Cerebellar nuclear complex (tissue), 1 donor: ENCODE measurements at places on chromosomes 11 and 22.

DNA sequence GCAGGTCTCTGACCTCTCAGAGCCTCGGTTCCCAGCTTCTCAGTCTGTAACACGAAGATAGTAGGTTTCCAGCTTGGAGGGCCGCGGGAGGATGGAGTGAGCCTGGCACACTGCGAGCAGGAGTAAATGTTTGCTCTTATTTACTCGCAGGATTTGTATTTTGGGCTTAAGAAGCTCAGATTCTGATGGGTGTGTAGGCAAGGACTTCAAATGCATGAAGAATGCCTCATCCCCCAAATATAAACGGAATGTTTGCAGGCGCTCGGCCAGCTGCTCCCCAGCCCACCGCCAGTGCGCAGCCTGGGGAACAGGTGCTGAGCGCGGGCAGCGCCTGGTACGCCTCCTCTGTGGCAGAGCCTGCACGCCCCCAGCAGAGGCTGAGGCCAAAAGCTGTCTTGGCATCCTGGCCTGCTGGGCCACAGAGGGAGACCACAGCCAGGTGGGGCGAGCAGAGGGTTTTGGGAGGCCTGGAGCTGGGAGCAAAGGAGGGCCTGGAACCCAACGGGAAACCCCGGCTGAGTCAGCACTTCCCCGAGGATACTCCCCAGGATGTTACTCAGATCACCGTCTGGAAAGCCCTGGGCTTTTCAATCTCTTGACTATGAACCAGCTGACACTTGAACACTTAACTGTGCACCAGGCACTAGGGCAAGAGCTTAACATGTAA is 9.4 kb downstream of the EHD1 start:
- no peak for DNase-seq

DNA sequence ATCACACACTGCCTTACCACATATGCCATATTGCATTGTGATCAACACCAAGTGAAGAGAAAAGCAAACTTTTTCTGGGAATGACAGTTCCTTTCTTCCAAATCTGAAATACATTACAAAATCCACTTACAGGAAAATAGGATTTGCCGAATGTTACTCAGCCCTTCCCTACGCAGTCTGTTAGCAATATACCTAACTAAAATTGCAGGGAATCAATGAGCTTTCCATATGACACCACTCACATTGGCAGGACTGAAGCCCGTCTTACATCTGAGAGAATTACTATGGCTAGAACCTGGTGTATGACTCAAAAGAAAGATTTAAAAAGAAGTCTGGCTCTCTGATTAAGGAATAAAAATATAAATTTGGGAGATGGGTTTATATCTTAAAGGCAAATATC is 136.0 kb downstream of the LRRC4C start:
- no peak for DNase-seq

GRCh38 chr11:118434123-118434552 is 2.2 kb upstream of the KMT2A start:
- no peak for DNase-seq

DNA sequence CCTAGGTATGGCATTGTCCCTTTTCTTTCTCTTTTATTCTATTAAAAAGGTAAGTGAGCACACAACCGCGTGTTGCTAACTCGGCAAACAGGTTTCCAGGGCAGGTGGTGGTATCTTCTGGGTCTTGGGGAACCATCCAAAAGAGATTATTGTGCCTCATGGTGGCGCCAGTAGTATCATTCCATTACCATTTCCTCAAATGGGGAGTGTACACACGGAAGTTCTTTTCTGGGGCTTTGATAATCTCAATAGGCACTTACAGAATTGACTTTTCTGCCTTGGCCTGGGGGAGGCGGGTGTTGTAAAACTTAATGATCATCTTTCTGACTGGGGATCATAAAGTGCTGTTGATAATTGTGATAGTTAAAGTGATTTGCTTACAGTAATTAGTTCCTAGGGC is 234.1 kb downstream of the KIRREL3 start:
- DNase-seq = no peak

DNA sequence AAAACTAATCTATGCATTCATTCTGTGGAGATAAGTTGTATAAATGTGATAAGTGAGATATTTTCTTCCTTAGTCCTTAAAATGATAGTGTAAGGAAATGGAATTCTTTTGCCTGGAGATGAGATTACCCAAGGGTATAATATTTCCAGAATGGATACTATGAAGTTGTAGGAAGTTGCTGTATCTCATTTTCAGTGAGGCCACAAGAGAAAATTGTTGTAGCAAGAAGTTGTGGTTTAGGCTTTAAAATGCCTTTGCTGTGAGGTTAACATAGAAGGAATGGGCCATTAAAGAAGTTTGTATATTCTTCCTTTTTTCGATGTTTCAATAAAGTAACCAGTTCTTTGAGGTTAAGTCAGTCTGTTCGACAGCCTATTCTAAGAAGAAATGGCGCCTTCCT is 50.7 kb upstream of the LIN7C start:
- DNase-seq = no peak

DNA sequence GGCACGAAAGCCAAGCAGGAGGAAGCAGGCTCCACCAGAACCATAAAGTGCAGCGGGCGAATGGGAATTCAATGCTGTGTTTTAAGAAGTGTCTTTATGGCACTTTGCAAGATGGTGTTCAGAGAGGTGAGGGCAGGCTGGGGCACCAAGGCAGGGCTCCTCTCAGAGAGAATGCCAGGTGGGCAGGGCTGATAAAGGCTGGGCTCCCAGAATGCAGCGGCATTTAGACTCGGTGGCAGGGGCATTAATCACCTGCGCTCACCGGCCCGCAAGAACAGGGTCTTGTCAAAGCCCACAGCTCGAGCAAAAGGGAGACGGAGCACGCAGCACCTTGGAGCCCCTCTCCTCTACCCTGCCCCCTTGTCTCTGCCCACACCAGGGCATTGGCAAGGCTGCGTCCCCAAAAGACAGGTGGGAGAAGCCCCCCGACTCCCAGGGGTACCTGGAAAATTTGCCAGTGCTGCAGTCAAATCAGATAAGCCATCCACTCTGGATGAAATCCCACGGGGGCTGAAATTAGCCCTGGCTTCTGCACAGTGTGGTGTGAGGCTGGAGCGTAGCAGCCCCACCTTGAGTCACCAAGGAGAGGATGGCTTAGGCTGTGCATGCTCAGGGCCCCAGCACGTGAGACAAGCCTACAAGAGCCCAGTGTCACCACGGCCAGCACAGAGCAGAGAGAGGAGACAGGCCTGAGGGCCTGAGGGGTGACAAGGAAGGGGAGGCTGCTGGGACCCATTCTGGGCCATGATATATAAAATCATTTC is 8.1 kb downstream of the MACROD1 start:
- no peak for DNase-seq

DNA sequence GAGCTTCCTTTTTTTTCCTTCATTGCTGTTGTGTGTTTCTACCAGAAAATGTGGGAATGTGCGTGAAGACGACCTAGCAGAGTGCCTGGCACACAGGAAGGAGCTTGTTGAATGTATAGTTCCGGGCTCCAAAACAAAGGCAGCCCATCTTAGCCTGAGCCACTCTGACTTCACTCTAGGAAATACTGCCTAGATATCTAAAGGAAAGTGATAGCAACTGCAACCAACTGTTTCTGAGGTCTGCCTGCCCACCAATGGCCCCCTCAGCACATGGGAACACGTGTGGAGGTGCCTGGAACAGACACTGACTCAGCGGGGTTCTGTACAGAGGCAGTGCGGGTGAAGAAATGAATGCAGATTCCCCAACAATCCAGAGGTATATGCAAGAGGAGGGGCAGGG is 14.7 kb upstream of the XBP1 start:
- no peak for DNase-seq

DNA sequence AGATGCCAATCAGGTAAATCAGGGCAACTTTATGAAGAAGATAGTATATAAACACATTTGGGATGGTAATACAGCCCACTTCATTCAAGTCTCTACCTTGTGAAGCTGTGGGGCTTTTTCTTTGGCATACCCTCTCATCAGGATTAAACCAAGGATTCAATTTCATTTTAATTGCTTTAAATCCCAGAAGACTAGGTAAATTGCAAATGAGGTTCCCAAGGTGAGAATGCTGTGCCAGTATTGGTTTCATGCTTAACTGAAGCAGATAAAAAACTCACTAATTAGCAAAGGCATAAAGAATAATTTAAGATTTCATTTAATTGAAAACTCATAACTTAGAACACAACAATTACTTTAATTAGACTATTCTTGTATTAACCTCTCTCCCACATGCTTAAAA is 1218.1 kb downstream of the FAM181B start:
- no peak for DNase-seq

GRCh38 chr22:20027966-20028854 is 7.3 kb downstream of the TANGO2 start:
- DNase-seq = no peak

- DNase-seq = no peak
Measured at GRCh38 chr11:76600124-76600655, 70.4 kb downstream of the LRRC32 start.

DNA sequence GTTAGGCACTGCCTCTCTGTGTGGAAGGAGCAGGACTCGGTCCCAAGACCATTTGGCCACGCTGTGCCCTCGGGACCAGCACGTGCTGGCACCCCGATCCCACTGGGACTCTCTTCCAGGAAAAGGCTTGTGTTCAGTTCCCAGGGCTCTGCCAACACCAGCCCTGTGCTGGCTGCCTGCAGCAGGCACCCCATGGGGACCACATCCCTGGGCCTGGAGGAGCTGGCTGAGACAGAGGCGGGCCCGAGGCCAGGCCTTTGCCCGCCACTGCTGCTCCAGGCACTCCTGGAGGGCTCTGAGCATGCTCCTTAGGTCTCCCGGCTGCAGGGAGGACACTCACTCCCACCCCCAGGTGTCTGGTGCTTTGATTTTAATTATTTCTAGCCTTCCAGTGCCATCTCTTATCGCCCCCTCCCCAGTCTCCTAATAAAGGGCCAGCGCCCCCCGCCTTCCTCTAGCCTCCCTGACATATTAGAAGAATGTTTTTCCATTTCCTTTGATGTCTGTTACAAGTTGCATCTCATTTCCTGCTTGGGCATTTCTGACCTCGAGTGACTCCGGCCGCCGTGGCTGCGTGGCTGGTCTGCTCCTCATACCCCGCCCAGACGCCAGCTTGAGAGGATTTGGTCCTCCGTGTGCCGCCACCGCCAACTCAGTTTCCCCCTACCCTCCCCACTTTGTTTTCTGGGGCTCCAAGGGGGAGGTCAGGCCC is 14.4 kb downstream of the CDKN1C start:
- no peak for DNase-seq

DNA sequence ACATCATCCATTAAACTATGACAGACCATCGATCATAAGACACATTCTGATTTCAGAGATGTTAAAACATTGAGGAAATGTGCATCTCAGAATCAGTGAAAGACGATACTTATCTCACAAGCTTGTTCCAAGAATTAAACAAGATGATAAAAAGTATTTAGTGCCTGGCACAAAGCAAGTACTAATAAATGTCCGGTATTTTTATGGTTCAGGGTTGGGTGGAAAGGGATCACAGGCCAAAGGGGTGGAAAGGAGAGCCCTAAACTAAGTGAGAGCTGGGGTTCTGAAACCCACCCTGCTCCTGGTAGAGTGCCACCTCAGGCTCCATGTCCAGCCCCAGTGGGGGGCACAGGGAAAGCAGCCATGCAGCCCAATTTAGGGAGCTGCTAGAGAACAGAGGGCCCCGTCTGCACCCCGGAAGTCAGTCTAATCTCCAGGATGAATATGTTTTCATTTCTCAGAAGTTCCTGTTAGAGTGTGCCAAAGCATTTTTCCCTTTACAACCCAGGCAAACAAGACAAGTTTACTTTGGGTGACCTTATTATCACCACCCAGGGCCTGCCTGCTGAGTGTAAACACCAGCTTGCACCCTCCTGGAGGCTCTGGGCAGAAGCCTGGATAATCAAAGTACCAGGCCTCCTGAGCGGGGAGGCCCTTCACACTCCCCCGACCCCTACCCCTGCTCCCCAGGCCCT is 3.8 kb upstream of the CREB3L1 start:
- no peak for DNase-seq

DNA sequence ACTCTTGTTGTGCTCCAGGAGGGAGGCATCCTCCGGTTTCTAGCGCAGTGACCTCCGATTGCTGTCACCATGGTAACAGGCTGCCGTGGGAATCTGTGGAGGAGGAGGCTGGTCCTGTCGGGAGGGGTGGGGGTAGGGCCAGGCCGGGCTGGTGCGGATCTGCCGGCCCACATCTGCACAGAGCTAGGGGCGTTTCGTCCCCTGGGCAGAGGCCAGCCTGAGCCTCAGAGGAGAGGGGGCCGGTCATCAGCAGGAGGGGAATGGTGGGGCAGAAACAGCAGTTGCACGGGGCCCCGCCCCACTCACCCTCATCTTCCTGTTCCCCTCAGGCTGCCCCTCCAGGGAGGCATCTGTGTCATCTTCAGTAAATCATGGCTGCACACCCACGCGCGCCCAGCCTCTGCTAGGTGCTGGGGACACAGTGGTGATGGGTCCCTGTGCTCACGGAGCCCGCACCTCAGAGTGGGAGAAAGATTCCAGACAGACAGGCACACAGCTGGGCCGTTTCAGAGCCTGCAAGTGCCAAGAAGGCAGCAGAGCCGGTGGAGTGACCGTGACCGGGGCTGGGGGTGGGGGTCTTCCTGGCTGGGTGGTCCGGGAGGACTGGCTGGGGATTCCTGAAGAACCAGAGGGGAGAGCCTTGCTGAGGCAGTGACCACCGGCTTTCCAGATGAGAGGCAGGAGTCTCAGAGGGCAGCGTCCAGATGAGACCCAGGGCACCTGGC is 120.5 kb downstream of the CACNA1I start:
- DNase-seq = no peak

- DNase-seq = no peak
Measured at GRCh38 chr11:94107363-94107762, 21.3 kb upstream of the PANX1 start.

DNA sequence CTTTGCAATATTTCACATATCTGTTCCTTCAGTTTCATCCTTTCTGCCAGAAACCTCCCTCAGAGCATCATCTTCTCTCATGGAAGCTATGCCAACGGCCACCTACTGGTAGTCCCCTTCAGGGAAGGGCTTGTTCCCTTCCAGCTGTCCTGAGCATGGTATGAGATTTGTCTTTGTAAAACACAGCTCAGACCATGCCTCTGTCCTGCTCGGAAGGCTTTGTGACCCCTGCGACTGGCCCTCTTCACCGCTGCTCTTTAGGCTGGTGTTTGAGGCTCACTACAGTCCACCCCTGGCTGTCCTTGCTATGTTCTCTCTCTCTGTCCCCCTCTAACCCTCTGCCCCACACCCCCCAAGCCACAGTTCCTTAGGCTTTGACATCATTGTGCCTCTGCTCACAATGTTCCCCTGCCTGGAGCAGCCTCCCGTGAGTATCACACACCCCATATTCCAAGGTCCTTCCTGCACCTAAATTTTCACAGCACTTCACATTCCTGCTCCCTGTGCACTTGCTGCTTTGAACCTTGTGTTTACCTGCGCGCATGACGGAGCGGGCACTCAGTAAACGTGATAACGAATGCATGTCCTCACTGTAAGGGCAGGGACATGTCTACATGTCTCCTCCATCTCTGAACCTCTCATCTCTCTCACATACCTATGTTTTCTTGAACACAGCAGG is 24.0 kb upstream of the ACER3 start:
- DNase-seq = no peak

- no peak for DNase-seq
Measured at GRCh38 chr11:31096191-31096805, 273.2 kb downstream of the DCDC1 start.

DNA sequence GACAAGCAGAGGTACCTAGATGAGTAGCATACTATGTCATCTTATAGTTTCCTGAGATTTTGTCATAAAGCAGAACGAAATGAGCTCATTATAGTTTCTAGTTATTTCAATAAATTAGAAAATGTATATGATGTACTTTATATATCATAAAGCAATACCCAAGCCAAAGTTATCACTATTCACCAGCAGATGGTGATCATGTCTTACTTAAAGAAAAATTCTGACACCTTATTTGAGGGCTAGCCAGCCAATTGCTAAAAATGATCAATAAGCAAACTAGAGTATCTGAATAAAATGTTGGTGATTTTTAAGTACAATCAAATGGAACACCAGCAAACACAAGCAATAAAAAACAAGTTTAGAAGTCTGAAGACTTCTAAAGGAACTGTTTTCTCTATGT is 44.1 kb downstream of the RSF1 start:
- no peak for DNase-seq
